ENCODE measurements at places on chromosomes 7 and 10.

DNA sequence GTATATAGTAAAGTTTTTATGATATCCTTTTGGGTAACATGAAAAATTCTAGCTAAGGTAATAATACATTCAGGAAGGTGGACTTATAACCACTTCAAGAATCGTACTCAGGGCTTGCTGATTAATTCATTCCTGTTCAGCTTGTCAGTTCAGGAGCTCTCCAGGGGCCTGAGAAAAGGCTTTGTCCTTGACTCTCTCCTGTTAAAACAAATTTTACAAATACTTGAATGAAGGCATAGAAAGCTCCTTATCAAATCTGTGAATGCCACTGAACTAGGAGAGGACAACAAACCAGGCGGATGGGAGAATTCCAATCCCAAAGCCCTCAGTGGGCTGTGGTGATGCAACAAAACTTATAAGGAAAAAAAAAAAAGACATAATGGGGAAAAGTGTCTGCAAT, 354.5 kb upstream of the ZMIZ1 start:
- H3K4me1 ChIP-seq, result peaks cover 15% of the 10 kb centered on the region
- no peak overlapping the region for H3K4me3 ChIP-seq
- no peak for DNase-seq
- no peaks in the 10 kb centered on the region for H3K27me3 ChIP-seq

DNA sequence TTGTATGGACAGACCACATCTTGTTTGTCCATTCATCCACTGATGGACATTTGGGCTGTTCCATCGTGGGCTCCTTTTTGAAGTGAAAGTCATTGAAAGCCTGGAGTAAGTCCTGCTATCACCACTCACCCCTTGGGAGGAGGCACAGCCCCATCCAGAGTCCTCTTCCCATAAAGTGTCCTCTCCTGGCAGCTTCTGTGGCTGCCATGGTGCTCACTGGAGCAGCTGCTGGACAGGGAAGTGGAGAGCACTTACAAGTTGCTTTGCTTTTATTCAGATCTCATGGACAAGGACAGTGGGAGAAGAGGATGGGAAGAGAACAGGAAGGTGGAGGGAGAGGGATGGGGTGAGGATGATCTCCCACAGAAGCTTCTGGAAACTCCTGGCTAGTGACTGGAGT, 18.5 kb upstream of the EIF5AL1 start:
- peaks cover 2% of the 10 kb centered on the region for H3K27me3 ChIP-seq
- no peak overlapping the region for H3K27ac ChIP-seq
- DNase-seq, result no peak

- no peak for DNase-seq
- H3K4me3 ChIP-seq, result no peak overlapping the region
- no peak overlapping the region for H3K27ac ChIP-seq
- peaks cover 25% of the 10 kb centered on the region for H3K4me1 ChIP-seq
- H3K36me3 ChIP-seq, result no peaks in the 10 kb centered on the region
- peaks cover 10% of the 10 kb centered on the region for H3K27me3 ChIP-seq
These were observed 64.4 kb downstream of the EGFR start for GRCh38 chr7:55083206-55083605.

DNA sequence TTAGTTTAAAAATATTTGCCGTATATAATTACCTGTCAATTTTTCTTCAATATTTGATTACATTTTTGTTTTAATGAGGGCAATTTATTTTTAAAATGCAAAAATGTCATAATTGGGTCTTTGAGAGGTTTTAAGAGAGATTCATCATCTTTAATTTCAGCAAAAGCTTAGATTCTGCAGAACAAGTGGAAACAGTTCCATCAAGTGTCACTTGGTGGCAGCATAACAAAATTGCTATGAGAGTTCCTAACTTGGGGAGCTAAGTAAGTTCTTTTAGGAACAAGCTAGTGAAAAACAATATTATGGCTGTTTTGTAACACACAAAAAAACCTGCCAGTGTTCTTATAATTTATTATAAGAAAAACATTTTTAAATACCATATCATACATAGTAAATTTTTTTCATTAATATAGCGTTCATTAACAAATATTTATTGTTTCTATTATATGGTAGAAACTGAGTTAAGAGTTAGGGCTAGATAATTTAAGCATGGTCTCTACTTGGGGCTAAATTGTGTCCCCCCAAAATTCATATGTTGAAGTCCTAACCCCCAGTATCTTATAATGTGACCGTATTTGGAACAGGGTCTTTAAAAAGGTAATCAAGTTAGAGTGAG, 155.2 kb downstream of the MAGI2 start:
- H3K27me3 ChIP-seq, result peaks cover 3% of the 10 kb centered on the region
- peak; percentile 28 for DNase-seq
- no peak overlapping the region for H3K27ac ChIP-seq
- no peaks in the 10 kb centered on the region for H3K4me1 ChIP-seq
- no peak overlapping the region for H3K4me3 ChIP-seq
- H3K36me3 ChIP-seq, result no peaks in the 10 kb centered on the region

DNA sequence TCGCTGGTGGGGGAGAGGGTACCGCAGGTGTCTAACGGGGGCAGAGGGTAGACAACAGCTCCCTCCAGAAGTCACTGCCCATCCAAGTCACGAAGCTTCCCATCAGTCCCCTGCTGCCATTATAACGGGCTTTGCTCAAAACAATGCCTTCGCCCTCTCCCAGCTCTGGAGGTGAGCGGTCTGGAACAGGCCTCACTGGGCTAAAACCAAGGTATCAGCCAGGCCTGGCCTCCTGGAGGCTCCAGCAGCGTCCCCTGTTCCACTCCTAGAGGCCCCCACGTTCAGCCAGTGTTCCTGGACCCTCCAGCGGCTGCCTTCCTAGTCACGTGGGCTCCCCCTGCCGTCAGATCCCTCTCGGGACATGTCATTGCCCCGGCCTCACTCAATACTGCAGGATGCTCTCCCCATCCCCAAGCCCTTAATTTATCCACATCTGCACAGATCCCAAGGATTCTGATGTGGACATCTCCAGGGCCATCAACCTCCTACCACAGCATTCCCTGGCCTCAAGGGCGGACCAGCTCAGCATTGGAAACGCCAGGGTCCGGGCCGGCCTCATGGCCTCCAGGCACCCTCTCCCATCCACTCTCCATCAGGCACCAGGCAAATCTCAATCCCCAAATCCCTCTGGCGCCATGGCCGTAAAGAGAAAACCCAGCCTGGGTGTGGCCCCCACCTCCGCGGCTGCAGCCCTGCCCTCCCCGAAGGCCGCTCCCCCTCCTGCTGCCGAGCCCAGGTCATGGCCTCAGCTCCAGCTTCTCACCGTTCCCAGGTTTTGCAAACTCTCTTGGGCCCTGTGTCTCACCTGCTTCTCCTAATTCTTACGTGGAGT, 104.1 kb upstream of the FAM20C start:
- no peaks in the 10 kb centered on the region for H3K27me3 ChIP-seq
- no peak overlapping the region for H3K4me3 ChIP-seq
- DNase-seq, result peak; percentile 22
- no peaks in the 10 kb centered on the region for H3K36me3 ChIP-seq
